Hematopoietic multipotent progenitor cell (in vitro differentiated cells): ENCODE measurements at places on chromosomes 3 and 15. TPM values are rescaled to one million over a fixed set of nuclear protein-coding genes. Genes with fewer than 3 reads are reported as not detected.

The STARD5 gene
- total RNA-seq: 4.3 TPM

The LTF gene
- total RNA-seq: 3.2 TPM

The IQCH gene
- 2.7 TPM for total RNA-seq

The LSMEM2 gene
- not detected for total RNA-seq

DNA sequence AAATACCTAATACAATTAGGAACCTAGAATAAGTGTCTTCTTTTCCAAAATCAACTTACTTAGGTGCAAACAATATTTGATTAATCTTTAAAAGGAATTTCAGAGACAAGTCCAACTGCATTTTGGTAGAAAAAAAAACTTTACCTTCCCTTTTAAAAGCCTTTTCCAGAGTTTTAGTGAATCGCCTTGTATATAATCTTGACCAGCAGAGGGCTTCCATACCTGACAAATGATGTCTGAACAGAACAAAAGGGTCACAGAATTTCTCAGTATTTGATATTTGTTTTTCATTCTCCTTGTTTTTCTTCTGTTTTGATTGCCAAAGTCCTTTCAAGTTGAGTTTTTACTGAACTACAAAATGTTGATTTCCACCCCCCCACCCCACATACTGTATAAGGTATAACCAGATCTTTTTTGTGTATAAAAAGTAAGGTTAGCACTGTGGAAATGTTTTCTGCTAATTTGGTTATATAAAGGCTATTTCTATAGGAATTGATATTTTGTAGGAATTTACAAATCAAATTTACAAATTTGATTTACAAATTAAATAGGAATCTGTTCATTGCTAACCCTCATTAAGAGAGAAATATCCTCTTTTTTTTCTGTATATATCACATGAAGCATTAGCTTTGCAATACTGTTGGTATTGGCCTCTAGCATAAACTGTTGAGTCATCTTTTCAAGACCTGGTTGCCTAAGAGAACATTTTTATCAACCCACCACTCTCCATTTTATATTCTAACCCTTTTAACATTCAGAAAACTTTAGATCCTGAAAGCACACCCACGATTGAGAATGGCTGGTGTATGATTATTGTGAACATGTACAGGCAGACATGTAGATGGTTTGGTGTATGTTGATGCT lies 464.1 kb upstream of the RARB start:
- no peak for DNase-seq

- no peak for DNase-seq
These were observed 220.0 kb upstream of the ARHGEF26 start for GRCh38 chr3:153901152-153901551.

DNA sequence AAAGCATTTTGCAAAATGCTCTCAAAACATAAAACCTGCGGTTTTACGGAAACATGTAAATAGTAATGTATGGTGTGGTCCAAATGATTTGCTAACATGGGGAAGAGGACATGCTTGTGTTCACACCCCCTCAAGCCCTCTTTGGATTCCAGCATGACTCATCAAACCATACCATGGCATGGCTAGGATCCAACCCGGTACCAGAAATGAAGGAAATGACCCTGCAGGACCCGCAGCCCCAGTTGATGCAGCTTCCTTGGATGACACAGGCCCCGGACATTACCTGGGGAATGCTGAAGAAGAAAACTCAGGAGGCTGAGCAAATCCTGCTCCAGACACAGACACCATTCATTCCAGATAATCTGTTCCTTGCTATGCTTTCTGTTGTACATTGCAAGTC lies 222.9 kb downstream of the DTWD1 start:
- no peak for DNase-seq

DNA sequence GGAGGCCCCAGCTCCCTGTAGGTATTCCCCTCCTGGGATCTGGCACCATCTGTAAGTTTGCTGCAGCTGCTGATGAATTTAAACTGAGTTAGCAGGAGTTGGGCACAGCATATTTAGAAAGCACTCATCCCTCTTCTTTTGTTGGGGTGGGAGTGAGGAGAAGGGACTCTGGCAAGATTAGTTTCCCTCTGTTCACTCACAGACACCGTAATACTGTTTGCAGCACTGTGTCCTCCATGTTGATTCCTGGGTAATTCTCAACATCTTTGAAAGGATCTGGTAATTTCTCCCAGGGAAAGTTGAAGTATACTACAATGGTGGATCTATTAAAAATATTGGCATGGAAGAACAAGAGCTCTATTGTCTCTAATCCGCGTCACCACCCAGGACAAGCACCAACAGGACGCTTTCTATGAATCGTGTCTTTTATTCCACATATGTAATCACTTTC lies 173.3 kb downstream of the RBMS3 start:
- no peak for DNase-seq

DNA sequence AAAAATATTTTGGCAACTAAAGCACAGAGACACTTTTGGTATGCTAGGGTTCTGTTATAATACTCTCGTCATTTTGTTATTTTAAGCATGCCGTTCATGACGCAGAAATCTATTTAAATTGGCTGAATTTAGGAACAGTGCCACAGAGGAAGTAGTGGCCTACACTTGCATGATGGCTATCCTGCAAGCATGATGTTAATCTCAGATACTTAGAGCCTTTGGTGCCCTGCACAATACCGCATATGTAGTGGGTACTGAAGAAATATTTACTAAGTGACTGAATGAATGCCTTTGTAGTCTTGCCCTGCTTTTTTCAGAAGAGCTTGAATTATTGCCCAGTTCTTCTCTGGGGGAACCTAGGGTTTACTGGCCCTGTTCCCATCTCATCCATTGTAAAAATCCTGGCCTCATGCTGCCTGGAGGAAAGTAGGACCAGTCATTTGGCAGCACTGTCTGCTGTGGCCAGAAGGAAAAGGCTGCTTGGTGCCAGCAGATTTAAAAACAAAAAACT lies 79.0 kb downstream of the SERPINI1 start:
- no peak for DNase-seq

DNA sequence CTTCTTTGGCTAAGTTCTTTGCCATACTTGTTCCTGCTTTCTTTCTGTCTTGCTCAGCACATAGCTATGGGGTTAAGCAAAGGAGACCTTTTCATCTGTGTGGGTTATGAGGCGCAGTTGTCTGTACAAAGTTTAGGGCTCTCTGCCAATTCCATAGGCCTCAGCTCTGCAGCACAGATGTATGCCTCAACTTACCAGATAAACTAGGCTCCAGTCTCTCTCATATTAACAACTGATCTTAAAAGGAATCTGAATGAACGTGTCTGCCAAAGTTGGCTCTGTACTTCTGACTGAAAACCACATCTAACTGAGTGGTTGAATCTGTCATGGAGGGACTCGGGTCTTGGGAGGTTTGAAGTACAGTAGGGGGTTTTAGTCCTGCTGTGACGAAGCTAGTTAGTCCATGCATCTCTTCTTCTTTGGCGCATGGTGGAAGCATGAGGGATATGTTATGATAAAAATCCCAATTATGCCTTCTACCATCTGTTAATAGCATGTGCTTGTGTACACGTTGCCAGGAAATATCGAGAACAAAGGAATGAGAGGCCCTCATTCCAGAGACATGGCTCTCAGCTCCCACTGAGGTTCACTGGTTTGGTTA lies 114.6 kb upstream of the TSC22D2 start:
- no peak for DNase-seq

- no peak for DNase-seq
These were observed 56.5 kb upstream of the GATA2 start for GRCh38 chr3:128549283-128550112.

GRCh38 chr3:174541708-174542315 lies 317.3 kb upstream of the NAALADL2 start:
- DNase-seq: no peak
